ENCODE measurements at places on chromosomes 6 and 20.

DNA sequence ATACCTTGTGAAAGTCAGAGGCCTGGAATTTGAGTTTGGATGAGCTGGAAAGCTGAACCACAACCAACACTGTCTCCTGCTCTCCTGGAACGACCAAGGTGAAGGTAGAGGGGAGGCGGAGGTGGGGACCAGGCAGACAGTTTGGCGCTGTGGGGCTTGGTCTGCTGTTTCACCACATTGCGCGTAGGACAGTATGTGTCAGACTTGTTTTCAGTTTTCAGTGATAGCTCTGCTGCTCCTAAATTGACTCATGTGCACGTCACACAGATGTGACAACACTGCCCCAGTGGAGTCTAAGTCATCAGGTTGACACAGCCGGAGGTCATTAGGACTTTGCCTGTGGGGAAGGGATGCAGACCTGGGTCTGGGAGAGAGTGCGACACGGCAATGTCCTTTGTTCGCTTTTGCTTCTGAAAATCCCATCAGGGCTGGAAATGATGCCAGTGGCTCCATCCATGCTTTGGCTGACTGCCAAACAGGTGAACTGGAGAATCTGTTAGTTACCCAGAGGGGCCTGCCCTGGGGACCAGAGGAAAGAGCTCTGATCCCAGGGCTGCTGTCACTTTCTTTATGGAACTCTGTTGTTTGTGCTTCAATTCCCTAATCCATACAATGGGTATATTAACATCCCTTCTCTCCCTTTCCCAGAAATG, 255.5 kb downstream of the CDC5L start:
- DNase-seq, result peak; percentile 75

DNA sequence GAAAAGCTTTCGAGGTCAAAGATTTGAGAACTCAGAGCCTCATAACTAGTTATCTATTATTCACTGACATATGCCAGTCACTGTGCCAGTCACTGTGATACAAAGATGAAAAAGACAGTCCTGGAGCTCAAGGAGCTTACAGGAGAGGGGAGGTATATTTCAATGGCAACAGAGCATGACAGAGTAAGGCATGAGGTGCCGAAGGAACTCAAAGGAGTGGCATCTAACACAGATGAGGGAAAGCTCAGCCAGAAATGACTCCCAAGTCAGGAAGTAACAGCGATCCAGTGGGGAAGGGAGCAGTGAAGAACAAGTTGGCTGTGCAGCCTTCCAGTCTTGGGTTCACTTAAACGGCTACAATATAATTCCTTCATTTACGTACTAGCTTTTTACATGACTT, 46.6 kb downstream of the DTNBP1 start:
- DNase-seq, result no peak

GRCh38 chr6:98092331-98092730, 742.0 kb upstream of the POU3F2 start:
- DNase-seq, result no peak

GRCh38 chr6:92822222-92822621, 597.1 kb downstream of the EPHA7 start:
- no peak for DNase-seq

- DNase-seq, result no peak
Measured at GRCh38 chr6:89258912-89259311, 41.8 kb upstream of the GABRR1 start.

DNA sequence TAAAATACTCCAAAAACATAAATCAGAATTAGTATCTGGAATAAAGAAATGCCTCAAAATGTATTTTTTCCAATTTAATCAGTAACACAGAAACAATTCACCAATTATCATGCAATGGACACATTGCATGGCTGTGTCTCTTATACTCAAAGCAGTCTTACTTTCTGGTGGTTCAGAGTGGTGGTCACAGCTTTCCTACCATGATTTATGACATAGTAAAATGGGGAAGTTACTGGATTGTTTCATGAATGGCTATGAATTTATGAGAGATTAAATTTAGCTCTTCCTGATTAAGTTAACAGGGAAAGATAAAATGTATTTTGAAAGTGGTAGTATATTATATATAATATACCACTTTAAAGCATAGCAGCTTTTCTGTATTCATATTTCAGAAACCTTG, 331.5 kb upstream of the MAP3K7 start:
- no peak for DNase-seq

GRCh38 chr6:116314878-116315277, 35.1 kb upstream of the TSPYL1 start:
- DNase-seq, result peak; percentile 27

DNA sequence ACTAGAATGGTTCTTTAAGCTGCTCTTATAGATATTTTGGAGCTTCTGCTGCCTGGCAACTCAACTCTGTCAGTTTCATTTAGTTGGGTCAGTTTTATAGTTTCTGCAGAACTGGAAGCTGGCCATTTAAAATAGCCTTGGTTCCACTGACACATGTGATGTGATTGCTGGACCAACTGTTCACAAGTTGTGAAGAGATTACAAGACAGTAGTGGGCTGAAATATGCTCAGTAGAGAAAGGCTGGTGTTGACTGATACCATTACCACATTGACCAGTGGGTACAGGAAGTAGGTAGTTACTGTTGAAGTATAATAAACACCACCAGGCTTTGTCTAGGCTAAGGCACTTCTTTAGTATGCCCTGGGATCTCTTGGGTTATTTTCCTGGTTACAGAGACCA, 39.0 kb downstream of the BCKDHB start:
- DNase-seq, result no peak

DNA sequence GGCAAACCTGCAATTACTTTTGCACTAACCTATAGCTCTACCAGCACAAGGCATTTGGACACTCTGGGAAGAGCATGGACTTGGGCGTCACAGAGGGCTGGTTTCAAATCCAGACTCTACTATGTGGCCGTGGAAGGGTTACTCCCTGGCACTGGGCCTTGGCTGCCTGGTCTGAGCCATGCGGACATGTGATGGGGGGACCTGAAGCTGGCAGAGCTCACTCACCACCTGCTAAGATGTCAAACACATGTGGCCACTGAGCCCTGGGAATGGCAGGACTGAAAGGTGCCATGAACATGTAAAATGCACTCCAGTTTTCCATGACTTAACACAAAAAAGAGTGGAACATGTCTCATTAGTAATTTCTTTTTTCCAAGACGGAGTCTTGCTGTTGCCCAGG, 23.7 kb downstream of the VSTM2L start:
- no peak for DNase-seq

- no peak for DNase-seq
Measured at GRCh38 chr6:134079406-134079921, 27.0 kb upstream of the SLC2A12 start.

- DNase-seq, result no peak
Measured at GRCh38 chr6:139313784-139314545, 22.2 kb upstream of the TXLNB start.

- DNase-seq, result peak; percentile 58
Measured at GRCh38 chr20:41436679-41437078, 70.1 kb upstream of the EMILIN3 start.

- no peak for DNase-seq
Measured at GRCh38 chr6:138563650-138564049, 64.4 kb upstream of the NHSL1 start.

DNA sequence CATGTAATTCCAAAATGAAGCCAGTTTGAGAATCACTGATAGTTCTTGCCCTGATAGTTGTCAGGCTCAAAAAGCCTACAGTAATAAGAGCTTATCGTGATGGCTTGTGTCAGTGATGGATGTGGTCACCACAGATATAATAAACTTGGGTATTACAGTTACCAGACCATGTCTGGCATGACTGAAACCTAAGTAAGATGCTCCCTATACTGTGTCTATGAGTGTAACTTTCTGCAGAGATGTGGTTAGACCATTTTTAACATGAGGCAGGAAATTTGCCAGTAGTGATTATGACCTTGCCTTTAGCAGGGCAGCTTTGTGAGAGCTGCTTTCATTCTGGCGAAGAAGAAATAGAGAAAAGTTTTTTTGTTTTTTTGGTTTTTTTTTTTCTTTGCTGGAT, 90.2 kb downstream of the ANKS1A start:
- no peak for DNase-seq

DNA sequence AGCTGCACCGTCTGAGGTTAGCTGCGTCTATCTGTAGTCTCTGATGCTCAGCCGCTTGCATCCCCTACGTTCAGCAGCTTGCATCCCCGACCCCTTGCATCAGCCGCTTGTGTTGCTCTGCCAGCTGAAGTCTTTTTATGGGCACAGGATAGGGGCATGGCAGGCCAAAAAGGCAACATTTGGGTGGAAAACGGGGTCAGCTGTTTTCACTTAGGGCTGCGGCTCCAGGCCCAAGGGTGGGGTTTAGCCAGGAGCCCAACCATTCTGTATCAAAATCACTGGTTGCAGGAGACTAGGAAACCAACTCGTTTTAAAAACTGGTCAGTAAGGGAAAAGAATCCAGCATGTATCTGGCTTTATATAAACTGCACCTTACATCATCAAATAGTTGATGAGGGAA, 49.9 kb downstream of the FAM50B start:
- no peak for DNase-seq

DNA sequence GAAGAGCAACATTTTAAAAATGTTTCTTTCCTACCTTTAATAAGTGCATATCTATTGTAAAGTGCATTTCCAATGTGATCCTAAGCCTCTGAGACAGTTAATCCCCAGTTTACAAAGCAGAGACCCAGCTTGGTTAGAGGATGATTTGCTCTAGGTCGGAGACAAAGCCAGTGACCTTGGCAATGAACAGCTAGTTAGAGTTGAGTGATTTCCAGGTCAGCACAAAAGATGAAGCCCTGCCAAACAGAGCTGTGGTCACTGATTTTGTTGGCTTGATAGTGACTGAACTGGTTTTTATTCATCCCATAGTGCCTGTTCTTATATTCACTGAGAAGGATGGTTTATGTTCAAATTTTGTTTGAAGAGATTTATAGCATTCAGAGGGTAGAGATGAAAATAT, 56.6 kb upstream of the CD83 start:
- no peak for DNase-seq

DNA sequence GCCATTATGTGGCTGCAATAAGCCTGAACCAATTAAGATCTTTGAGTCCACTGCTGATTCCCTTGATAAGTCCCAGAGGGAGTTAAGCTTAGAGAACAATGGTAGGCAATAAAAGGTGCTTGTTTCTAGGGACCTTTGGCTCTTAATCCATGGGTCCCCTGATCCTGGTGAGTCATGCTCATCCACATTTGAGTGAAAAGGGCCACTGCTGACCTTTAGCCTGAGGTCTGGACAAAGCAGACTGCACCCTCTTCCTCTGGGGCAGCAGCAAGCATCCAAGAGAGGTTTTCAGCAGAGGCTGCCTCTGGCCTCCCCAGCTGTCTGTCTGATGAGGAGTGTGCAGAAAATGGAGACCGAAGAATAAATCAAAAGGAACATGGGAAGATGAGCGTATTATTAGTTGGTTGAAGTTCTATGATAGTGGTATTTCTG, 16.1 kb upstream of the SCGN start:
- DNase-seq, result no peak

DNA sequence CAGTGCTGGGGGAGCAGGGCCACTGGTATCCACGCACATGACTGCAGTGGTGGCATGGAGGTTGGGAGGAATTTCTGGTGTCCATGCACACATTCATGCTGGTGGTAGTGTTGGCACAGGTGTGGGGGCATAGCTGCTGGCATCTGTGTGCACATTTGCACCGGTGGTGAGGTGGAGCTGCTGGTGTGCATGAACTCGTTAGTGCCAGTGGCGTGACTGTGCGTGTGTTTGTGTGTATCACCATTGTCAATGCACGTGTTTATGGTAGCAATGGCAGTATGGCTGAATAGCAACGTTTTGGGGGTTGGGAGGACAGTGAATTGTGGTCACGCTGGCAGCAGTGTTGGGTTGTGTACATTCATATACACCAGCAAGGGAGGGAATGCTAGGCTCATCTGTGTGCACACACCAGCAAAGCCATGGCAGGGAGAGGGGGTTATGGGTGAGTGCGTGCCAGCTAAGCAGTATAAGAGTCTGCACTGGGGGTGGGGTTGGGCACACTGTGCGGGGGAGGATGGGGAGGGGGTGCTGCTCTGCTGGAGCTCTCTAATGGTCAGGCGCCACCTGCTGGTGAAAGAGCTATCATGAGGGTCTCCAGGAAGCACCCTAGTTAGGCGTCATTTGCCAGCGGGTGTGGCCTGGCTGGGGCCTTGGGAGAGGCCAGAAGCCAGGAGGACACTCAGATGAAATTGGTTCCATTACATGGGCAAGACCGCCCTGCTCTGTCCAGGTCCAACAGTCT, 626.1 kb upstream of the ID4 start:
- DNase-seq, result no peak

GRCh38 chr6:34592208-34592952, 36.3 kb upstream of the SPDEF start:
- DNase-seq, result no peak

- DNase-seq, result no peak
Measured at GRCh38 chr6:119052292-119052889, 26.1 kb downstream of the FAM184A start.

DNA sequence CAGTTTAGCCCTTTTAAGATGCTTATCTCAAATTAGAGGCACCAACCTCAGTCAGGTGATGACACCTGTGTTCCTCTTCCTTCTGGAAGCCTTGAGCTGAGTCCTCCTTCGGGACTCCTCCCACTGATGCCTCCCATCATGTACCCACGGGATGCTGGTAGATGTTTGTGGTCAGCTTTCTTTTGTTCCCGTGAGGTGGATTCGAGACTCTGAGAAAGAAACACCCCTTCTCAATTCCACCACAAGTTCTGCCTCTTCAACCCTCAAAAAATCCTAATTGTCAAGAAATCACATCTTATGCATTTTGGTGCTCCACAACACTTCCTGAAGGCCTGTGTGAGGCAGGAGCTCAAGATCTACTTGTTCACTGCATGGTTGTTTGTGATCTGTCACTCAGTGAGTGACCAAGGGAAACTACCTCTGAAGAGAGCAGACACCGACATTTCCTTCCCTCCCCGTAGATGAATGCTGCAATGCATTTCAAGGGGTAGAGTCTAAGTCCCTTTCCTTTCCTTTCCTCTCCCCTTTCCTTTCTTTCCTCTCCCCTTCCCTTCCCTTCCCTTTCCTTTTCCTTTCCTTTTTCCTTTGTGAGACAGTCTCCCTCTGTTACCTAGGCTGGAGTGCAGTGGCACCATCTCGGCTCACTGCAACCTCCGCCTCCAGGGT, 50.5 kb downstream of the PCNA start:
- DNase-seq, result no peak

DNA sequence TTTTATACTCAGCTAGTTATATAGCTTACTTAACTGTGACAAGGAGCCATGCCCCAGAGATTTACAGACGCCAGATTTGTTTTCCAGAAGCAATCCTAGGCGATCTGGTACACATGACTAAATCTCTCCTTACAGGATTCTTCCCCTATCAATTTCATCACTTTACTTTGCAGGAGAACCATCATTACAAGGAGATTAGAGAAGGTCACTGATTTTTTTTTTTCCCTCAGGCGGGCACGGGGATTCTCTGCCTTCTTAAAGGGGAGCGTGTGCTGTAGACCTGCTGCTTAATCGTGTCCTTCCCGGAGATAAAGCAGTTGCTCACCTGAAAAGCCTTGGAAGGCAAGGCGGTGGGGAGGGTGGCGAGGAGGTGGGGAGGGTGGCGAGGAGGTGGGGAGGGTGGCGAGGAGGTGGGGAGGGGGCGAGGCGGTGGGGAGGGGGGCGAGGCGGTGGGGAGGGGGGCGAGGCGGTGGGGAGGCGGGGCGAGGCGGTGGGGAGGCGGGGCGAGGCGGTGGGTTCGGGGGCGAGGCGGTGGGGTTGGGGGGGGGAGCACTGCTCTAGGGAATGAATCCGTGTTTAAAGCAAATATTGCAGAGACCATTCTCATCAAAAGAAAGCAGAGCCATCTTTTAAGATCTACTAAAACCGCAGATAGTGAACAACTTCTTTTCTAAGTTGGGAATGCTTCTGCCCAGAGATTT, 14.3 kb upstream of the MRAP2 start:
- DNase-seq, result no peak

GRCh38 chr6:149779644-149779963, 30.1 kb downstream of the PCMT1 start:
- peak; percentile 22 for DNase-seq
